NCI-H2081 treated with DMSO at 0.1 percent for 48 hours (cell line): ENCODE measurements at places on chromosomes 16 and 17.

GRCh38 chr16:78791011-78791410 is 691.6 kb downstream of the WWOX start:
- DNase-seq, result no peak

DNA sequence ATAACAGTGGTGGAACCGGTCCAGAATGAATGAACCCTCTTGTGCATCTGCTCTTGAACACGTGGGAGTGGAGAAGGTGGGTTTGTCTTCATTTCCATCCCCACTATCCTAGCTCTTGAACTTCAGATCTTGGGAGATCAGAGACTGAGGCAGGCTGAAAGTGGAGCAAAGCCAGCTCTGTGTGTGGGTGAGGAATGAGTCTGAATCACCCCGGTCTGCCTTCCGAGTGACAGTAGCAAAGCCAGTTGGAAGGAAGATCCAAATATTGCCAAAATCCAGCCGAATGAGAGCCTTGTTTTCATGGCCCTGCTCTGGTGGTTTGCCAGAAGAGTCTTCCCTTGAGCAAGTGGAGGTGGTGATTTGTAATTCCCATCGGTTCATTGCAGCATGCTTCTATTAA is 29.0 kb upstream of the ASIC2 start:
- no peak for DNase-seq

DNA sequence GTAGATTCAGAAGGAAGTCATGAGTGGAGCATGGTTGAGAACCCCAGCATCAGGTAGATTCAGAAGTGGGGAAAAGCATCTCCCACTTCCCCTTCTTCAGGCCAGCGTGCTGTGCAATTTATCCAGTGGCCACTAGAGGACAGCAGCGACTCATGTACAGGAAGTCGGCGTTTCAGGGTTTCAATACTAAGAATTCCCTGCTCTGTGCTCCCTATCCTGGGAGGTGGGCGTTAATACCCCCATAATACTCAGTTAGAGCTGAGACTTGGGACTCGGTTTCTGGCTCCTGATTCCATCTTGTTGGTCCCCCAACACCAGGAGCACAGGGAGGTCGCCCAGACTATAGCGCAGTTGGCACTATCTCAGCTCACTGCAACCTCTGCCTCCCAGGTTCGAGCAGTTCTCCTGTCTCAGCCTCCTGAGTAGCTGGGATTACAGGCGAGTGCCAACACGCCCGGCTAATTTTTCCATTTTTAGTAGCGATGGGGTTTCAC is 75.3 kb upstream of the AMZ2 start:
- DNase-seq, result peak; percentile 36

- no peak for DNase-seq
Measured at GRCh38 chr16:63653044-63653839, 1468.6 kb downstream of the CDH11 start.

GRCh38 chr16:61836804-61837393 is 199.3 kb downstream of the CDH8 start:
- no peak for DNase-seq

DNA sequence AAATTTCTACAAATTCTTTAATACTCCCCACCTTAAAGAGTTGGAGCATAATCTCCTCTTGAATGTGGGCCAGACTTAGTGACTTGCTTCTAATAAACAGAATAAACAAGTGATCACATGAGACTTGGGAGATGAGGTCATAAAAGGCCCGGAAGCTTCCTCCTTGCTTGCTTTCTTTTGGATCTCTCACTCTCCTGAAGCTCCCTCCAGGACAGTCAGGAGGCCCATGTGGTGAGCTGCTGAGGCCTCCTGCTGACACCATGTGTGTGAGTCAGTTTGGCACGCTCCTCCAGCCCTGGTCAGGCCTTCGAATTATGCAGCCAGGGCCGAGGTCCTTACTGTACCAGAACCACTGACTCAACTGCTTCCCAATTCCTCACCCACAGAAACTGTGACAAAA is 53.2 kb downstream of the NDEL1 start:
- no peak for DNase-seq

DNA sequence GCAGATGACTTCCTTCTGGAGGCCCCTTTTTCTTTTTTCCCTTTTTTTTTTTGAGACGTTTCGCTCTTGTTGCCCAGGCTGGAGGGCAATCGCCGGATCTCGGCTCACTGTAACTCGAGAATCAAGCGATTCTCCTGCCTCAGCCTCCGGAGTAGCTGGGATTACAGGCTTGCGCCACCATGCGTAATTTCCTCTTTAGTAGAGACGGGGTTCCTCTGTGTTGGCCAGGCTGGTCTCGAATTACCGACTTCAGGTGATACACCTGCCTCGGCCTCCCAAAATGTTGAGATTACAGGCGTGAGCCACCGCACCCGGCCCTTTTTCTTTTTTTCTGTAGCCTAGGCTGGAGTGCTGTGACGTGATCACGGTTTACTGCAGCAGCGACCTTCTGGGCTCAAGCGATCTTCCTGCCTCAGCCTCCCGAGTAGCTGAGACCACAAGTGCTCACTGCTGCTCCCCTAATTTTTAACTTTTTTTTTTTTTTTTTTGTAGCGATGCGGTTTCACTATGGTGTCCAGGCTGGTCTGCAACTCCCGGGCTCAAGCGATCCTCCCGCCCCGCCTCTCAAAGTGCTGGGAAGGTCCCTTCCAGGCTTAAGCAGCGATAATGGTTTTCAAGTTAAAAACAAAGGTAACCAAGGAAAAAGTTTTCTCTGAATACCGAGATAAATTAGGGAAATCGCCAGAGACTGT is 956 bp upstream of the IST1 start:
- no peak for DNase-seq

DNA sequence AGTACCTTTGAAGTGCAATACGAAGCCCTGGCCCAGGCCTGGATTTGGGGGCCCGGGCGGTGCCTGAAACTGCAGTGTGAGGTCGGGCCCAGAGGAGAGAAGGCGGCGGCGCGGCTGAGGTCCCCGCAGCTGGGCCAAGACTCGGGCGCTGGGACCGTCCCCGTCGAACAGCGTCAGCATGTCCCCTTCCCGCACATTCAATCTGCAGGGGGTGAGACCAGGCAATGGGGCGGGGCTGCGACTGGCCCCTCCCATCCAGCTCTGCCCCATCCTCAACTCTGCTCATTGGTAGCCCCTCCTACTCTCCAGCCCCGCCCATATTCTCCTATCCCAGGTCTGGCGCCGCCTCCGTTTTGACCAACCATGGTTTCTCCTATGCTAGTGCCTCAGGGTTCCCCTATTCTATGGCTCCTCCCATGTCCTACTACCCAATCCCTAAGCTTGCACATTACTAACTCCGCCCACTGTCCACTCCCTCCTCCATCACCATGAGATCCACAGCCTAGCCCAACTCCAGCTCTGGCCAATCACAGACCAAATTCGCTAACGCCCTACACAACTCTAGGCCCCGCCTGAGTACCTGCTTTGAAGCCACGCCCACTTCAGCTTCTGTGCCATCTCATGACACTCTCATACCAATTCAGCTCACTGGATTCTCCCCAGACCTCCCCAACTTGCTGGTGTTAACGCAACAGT is 14.4 kb upstream of the CDIPT start:
- DNase-seq, result no peak

DNA sequence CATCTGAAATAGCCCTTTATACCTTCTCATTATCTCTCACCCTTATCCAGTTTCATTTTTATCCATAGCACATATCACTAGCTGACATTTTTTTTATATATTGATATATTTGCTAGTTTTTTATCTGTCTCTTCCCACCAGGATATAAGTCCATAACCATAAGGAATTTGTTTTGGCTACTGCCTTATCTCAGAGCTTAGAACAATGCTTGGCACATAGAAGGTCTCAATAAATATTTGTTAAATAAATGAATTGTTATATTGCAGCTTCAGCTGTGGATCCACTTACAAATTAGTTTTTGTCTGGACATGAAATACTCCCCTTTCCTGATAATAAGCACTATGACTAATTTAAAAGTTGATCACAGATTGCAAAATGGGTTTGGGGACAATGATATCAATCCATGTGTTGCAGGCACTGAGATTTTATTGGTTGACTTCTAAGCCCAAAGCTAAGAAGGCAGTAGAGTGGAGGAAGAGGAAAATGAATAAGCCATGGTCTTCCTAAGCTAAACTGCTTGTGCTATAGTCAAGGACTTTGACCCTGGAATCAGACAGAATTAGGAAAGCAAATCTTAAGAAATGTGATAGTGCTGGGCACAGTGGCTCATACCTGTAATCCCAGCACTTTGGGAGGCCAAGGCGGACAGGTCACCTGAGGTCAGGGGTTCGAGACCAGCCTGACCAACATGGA is 31.9 kb upstream of the YPEL2 start:
- no peak for DNase-seq

GRCh38 chr17:69434164-69434579 is 19.7 kb downstream of the MAP2K6 start:
- no peak for DNase-seq

GRCh38 chr16:50838165-50838564 is 96.3 kb downstream of the CYLD start:
- no peak for DNase-seq
